ENCODE measurements at places on chromosomes 11 and 22.

DNA sequence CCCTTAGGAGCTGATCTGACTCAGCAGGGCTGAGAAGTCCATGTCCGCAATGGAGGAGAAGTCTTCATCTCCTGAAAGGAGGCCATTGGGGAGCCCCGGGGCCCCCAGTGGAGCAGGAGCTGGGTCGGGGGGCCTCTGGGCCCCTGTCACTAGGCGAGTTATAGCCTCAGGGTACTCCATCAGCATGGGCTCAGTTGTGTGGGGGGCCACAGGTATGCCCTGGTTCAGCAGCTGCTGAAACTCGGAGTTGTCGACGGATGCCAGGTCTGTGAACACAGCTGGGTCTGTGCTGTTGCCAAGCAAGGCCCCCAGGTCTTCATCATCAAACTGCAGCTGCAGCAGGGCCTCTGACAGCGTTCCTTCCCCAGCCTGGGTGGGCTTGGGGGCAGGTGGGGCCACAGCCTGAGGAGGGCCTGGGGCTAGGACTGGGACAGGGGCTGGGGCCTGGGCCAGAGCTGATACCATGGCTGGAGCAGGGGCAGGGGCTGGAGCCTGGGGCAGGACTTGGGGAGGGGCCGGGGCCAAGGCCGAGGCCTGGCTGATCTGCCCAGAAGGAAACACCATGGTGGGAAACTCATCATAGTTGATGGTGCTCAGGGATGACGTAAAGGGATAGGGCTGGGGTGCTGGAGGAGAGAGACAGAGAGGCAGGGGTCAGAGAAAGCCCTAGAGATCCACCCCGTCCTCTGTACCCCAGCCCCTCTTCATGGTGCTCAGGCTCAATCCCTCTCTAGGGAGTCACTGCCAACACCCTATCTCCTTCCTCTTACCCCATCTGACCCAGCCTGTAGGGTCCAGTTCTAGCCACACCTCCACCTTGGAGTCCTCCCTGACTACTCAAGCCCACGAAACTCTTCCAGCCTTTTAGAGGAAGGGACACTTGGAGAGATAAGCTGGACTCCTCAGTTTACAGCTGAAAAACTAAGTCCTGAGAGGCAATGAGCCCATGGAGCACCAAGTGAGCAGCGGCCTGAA, 8.1 kb downstream of the RELA start:
- no peak for DNase-seq

- DNase-seq: peak; percentile 3
Measured at GRCh38 chr11:120985718-120986569, 38.0 kb upstream of the TBCEL start.

DNA sequence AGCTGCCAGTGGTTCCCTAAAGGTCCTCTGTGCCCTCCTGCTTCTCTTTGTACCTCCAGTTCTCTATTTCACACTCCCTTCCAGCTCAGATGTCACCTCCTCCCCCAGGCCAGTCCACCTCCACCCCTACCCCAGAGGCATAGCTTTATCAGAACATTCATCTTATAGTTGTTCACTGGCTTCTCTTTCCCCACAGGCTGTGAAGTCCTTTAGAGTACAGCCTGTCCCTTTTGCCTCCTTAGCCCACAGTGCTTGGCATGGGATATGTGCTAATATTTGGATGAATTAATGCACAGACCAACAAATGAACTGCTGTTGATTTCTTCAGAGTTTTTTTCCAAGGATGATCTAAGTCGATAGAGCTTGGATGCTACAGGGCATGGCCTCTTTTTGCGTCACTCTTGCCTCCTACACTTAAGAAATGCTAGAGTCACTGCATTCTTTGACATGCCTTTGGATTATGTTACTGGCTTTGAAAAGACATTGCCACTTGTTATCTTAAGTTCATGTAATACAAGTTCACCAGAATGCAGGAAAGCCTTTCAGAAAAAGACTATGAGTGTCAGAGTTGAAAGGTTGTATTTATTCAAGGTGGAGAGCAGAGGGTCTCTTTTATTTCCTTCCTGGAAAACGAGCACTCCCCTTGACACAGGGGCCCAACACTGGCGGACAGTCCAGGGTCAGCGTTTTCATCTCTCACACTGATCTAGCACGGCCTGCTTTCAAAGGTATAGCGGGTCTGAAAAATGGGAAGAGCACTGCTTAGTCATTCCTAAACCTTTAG, 75.7 kb downstream of the PISD start:
- DNase-seq: no peak

DNA sequence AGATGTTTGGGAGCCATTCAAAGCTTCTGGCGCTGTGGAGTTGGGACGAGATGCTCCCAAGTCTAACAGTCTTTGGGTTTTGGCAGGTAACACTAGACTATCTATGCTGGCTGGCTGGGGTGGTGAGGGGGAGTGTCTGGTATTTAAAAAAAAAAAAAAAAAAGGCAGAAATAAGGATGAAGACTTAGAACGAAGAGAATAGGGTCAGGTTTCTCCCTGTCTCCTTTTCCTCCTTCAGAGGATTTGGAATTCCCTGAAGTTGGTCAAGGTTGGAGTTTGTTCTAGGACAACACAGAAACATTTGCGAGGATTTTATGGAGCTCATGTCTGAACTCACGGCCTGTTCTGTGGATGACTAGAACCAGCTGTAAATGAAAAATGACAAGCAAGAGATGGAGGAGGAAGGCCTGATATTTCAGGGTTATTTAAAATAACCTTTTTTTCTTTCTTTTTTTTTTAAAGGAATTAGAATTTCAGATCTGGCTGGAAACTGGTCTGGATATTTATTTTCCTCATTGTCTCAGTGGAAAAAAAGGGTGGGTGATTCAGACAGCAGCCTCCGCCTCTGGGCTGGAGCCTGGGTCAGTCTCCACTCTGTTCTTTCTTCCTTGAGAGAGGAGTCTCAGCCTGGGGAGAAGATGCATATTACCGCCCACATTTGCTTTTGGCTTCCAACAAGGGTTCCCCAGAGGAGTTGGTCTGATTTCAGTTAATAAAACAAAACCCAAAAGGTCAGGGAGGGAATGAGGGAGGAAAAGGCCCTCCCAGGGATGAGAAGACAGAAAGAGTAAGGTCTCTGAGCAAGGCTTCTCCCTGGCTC, 80.1 kb downstream of the USP35 start:
- no peak for DNase-seq

- no peak for DNase-seq
Measured at GRCh38 chr11:70663815-70664214, 265.5 kb downstream of the CTTN start.

DNA sequence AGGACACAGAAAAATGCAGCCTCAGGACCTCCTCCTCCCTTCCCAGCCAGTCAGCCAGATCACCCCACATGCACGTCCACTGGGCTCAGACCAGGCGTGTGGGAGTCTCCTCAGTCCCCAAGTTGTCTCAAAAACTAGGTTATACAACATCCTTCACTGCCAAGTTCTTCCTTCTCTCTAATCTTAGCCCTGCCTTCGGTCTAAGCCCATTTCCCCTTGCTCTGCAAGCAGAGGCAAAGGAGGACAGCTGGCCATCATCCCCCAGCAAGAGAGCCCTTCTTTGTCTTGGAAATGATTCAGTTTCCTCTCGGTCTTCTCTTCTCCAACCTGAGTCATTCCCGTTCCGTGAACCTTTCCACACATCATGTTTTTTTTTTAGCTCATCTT, 14.0 kb upstream of the NRGN start:
- DNase-seq: no peak

DNA sequence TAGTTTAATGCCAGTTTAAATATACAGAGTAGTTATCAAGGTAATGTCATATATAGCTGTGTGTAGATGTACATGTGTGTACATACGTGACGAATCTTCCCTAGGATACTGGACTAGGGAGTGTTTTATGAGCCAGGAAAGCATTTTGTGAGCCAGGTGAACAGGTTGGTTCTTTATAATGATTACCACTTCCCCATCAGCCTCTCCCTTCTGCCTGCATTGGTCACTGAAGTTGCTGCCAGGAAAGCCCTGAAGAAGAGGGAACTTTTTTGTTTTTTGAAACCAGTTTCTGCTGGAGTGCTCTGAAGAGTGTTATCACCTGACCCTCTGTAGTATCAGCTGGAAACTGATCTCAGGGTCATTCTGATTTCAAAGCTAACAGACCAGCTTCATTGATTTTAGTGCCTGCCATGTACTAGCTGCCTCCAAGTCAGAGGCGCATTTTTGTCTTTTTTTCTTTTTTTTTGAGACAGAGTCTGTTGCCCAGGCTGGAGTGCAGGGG, 14.2 kb upstream of the ST14 start:
- DNase-seq: no peak

- no peak for DNase-seq
Measured at GRCh38 chr11:75633409-75634066, 35.3 kb downstream of the MAP6 start.

- DNase-seq: no peak
Measured at GRCh38 chr11:65206901-65207300, 25.2 kb downstream of the CAPN1 start.

DNA sequence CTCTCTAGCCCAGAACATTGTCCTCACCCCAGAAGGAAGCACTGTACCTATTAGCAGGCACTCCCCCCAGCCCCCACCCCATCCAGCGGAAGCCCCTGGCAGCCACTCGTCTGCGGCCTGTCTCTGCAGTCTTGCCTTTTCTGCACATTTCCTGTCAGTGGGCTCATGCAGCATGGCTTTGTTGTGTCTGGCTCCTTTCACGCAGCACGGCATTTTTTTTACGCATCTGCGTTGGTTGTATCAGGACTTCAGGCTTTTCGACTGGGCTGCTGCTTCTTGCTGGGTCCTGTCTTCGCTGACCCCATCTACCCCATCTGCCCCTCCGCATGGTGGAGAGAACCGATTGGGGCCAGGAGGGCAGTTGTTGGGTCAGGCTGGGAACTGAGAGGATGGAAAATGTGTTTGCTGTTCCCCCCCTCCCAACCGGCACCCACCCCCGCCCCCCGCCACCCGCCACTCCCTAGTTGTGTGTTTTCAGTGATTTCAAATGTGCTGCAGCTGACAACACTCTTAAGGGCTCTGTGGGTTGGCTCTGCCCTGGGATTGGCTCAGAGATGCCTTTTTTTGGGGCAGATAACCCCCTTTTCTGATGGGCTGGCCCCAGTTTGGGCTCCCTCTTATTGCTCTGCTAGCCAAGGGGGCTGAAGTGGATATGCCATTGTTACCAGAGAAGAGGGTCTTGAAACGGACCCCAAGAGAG, 110.0 kb downstream of the KIAA1671 start:
- DNase-seq: peak; percentile 86

DNA sequence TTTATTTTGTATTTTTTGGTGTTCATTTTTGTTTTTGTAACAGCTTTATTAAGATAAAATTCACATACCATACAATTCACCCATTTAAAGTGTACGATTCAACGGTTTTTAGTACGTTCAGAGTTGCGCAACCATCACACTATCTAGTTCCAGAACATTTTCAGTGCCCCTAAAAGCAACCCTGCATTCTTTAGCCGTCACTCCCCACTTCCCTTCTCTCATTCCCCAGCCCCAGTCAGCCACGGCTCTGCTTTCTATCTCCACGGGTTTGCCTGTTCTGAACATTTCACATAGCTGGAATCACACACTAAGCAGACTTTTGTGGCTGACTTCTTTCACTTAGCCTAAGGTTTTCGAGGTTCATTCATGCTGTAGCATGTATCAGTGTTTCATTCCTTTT, 9.6 kb upstream of the KCNQ1OT1 start:
- no peak for DNase-seq

- DNase-seq: no peak
Measured at GRCh38 chr22:41919357-41920224, 4.7 kb upstream of the SHISA8 start.

GRCh38 chr11:113173126-113173525, 141.3 kb upstream of the TTC12 start:
- DNase-seq: no peak

DNA sequence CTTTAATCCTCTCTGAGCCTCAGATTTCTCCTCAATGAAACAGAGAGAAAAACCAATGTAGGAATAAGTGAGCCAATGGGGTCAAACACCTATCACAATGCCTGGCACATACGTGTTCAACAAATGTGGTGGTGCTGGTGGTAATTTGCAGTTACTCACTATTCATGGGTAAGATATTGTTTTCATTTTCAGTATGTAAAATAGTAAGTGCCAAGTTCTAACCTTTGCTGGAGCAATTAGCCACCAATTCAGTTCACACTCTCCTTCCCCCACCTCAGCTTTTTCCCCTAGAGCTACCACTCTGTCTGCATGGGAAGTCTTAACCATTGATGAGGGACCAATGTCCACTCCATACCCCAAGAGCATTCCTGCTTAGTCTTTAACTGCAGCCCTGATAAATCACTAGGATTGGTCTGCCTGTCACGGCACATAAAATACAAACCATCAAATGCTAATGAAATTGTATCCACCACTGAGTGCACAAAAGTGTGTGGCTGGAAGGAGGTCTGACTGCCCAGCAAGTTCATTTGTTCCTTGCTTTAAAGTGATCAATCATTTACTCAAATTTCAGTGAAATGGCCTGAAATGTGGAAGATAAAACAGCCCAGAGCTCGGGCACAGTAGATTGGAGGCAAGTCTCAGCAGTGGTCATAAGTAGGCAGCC, 187.4 kb upstream of the API5 start:
- DNase-seq: no peak

GRCh38 chr11:65880844-65881421, 1.3 kb downstream of the CTSW start:
- no peak for DNase-seq

GRCh38 chr11:58762284-58763119, 30.8 kb upstream of the GLYAT start:
- no peak for DNase-seq

GRCh38 chr11:65817312-65817834, 16.4 kb upstream of the SNX32 start:
- no peak for DNase-seq

DNA sequence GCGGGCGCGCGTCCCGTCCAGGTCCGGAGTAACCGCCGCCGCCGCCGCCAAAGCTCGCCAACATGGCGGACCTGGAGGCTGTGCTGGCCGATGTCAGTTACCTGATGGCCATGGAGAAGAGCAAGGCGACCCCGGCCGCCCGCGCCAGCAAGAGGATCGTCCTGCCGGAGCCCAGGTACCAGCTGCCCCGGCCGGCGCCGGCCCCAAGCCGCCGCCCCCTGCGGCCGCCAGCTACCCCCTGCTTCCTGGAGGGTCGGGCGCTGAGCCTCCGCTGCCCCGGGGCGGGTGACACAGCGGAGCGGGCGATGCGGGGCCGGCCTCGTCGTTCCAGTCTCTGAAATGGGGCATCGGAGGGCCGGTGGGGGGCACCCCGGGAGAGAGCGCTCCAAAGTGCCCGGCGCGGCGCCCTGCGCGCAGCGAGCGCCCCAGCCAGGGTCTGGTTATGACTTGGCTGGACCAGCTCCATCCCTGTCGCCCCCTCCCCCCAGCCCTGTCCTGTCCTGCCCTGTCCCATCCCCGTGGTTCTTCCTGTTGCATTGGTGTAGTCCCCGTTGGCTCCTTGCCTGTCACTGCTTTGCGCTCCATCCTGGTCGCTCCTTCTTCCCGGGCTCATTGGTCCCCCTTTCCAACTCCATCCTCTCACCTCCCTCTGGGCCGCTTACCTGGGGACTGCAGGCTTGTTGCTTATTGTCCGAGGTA, 653 bp downstream of the GRK3 start:
- DNase-seq: no peak

DNA sequence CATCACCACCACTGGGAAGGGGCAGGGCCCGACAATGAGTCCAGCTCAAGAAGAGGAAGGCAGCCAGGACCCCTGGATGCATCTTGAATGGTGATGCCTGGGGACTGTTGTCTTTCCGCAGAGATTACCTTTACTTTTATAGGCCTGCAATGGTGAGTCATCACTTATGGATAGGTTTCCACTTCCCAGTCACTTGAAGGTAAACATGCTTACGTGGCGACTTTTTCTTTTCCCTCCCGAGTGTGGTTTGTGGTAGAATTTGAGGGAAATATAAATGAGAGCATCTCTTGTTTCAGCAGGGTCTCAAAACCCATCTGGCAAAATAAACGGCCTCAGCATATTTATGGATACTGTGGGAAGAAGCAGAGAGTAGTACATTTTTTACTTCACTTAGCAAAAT, at the start of gene MMP13:
TSS of gene MMP13 (minus strand) at position 109 of the 400 bp plus-strand sequence. CDS start at position 82, 27 bp downstream.
- no peak for DNase-seq

GRCh38 chr22:38940811-38941384, 16.5 kb upstream of the APOBEC3A start:
- DNase-seq: no peak
